ENCODE measurements at places on chromosomes 2 and 18.

DNA sequence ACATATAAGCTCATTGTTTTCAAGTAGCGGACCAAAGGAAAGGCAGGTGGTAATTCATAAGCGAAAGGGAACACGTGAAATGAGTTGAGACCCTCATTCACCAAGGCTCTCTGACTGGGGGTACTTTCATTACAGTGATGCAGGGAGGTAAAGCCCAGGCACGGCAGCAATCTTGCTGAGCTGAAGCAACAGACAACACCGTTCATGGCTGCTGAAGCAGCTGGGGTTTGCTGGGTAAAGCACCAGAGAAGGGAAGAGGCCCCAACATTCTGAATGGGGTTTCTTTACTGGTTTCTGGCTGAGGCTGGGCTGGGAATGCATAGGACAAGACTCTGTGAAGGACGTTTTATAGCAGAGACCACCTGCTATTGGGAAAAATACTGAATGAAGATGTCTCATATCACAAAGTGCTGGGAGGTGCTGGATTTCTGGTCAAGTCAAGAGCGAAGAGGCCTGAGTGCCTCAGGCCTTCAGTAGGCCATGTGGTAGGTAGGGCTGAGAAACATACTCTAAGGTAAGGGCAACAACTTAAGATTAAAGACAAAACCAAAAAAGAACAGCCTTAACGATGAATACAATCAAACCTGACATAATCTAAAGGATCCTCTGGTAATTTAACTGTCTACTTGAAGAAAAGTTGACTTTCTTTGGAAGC, 324.7 kb upstream of the PIK3C3 start:
- DNase-seq = no peak

- DNase-seq = peak; percentile 48
Observed at GRCh38 chr18:9661564-9661963, 46.5 kb upstream of the RAB31 start.

GRCh38 chr2:160201849-160202539, 1.9 kb upstream of the ITGB6 start:
- DNase-seq = peak; percentile 49

DNA sequence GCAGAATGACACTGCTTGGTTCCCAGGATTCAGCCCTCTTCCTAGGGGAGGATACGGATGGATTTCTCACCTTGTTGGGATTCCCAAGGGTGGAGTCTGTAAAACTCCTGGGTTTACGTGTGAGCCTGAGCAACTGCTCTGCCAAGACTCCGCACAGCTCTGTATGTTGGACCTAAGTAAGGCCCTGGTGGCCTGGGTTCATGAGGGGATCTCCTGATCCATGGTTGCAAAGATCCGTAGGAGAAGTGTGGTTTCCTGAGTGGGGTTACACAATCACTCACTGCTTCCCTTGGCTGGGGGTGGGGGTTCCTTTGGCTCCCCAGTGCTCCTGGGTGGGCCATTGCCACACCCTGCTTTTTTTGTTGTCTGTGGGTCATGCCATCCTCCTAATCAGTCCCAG, 37.7 kb downstream of the ANKRD12 start:
- no peak for DNase-seq

DNA sequence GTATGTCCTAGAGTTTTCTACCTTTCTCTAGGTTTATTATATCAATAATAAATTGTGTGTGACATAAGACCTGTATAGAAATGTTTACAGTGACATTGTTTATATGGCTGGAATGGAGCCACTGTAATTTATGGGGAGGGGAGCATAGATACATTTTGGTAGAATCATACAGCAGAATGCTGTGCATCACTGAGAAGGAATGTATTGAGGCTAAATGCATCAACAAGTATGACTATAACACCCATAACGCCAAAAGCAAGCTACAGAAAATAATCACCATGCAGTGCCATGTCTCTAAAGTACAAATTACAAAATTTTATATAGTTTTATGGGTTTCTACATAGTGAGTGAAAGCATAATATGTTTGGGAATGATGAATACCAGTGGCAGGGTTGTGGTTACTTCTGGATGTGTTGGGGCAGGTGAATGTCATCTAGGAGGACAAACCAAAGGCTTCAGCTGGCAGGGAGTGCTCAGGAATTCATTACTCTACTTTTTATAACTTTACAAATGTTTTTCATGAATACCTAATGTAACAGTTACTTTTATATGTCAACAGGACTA, 226.0 kb upstream of the NETO1 start:
- DNase-seq = no peak

DNA sequence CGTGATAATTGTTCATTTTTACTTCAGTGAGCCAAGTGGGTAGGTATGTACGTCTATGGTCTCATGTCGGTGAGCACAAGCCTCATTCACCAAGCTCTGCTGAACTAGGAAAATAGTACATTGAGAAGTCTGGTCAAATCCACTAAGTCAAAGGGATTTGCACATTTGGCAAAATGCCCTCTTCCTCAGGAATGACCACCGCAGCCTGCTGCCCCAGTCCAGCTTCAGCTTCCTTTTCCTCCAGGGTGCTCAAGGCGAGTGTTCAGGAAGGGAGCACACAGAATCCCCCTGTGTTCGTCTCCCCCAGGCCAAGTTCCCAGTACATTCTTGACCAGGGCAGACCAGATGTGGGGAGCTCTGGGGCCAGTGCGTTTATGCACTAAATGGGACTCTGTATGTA, 23.0 kb downstream of the TCF7L1 start:
- peak; percentile 80 for DNase-seq

GRCh38 chr2:201656102-201656501, 12.8 kb upstream of the TMEM237 start:
- DNase-seq = no peak
